ENCODE measurements at places on chromosomes 5 and 9.

GRCh38 chr9:29717631-29718030, 2144.3 kb upstream of the C9orf72 start:
- DNase-seq, result no peak

DNA sequence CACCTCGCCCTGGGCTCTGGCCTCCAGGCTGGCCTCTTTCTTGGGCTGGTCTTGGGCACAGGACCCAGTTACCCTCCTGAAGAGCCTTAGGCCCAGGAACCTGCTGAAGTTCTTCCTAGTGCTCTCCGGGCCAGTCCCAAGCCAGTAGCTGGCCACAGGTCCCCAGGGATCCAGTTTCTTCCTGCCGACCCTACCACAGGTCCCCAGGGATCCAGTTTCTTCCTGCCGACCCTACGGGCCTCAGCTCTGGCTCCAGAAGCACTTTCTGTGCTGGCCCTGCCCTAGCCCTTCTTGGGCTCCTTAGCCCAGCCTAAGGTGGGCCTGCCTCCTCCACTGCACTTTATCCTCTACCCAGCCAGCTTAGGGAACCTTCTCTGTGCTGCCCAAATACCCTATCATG, 18.2 kb upstream of the CACFD1 start:
- DNase-seq, result no peak

- no peak for DNase-seq
These were observed 16.9 kb upstream of the FBP1 start for GRCh38 chr9:94656200-94656599.

DNA sequence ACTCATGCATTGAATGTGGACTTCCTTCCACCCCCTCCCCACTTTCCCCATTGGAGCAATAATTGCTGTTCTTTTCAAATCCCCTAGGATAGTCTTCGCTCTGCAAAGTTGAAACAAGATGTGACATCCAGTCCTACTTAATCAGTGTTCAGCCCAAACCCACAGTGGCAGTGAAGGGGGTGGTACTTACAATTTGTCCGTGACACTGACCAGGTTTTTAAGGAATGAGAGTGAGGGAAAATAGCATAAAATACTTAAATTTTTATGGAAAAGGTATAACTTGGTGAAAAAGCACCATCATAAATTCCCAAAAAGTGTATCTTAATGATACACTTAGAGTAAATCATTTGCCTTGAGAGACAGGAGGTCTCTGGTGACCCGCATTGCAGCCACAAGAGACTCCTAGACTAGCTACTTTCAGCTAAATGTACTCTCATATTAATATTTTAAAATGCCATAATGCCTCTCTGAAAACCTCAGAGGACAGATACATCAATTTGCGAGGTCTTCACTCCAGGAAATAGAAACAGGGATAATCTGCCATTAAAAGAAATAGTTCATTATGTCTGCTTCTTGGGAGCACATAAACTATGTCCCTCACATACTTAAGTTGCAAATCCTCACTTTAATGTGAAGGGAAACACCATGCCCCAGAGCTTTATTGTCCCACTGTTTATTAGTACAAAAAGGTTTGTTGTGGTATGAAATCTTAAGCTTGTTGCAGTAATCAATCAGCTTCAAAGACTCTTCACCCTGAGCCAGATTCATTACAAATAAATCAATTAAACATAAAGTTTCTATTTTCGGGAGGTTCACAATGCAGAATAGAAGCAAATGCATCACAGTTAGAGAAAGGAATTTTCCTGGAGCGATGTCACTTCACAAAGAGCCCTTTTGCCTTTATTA, 343.6 kb upstream of the ISL1 start:
- DNase-seq, result no peak

DNA sequence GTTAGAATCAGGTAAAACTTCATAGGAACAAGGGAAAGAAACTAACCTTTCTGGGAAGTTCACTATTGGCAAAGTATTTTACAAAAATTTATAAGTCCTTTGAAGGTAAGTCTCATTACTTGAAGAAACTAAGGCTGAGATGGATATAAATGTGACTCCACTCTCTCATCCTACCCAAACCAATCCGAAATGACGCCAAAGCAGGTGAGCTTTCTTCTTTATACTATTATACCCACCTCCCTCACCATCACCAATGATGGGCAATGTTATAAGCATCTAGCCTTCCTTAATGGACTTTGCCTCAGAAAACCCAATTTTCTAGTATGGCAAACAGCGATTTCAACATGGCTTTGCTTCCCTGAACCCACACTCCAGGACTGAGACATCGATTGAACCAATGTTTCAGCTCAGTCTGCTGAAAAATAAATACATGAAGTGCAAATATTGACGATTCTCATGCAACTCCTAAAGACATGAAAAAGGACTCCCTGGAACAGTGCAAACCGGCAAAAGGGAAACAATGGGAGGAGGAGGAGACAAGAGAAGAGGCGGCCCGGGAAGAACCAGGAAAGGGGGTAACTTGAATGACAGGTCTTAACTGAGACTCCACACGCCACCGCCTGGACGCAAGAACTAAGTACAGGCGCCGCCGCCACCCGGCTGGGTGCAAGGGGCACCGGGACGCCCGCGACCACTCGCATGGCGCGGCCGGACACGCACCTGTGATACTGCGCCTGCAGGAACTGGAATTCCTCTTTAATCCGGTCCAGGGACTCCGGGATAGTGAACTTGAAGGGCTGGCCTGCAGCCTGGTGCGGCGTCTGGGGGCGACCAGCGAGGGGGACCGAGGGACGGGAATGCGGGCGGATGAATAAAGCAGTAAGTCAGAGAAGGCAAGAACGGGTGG, 2.5 kb downstream of the TLE1 start:
- peak; percentile 44 for DNase-seq

GRCh38 chr5:138466125-138466899, 1.0 kb downstream of the EGR1 start:
- DNase-seq, result no peak

DNA sequence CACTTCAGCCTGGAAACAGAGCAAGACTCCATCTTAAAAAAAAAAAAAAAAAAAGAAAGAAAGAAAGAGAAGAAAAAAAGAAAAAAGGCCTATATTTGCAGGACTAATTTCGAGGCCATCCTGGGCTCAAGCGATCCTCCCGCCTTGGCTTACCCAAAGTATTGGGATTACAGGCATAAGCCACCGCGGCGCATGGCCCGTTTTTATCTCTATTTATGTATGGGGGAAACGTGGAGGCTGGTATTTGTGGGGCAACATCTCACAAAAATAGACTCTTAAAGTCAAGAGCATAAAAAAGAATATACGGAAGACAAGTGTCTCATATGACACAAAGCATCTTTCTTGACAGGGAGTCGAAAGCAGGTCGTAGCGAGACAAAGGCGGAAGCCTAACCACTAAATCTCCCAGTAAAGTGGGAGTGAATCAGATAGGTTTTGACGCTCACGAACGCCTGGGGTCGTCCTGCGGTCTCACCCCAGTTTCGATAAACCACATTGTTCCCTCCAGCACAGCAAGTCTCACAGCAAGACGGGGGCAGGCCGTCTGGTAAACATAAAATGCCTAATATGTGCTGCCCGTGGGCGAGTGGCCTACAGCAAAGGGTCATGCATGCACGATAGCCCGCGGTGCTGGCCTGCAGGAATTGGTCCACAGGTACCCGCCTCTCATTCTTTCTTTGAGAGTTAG, 1.8 kb upstream of the TRIM41 start:
- no peak for DNase-seq

GRCh38 chr9:89743216-89743572, 138.4 kb downstream of the GADD45G start:
- DNase-seq, result no peak

DNA sequence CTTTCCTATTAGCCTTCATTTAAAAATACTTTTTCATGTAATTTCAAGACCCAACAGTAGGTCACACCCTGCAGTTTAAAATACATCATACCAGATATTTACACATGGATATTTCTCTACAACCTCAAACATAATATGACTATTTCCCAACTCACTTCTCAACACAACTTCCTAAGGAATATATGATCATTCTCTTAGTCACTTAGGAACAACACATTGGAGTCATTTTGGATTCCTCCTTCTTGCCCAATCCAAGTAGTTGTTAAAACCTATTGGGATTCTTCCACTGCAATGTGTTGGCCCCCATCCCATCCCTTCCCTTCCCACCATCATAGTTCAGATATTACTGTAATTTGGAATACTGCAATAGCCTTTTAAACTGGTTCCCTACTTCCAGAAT, 145.5 kb downstream of the DCP2 start:
- DNase-seq, result no peak

- DNase-seq, result no peak
These were observed 6.2 kb downstream of the LNPEP start for GRCh38 chr5:96942078-96942477.

DNA sequence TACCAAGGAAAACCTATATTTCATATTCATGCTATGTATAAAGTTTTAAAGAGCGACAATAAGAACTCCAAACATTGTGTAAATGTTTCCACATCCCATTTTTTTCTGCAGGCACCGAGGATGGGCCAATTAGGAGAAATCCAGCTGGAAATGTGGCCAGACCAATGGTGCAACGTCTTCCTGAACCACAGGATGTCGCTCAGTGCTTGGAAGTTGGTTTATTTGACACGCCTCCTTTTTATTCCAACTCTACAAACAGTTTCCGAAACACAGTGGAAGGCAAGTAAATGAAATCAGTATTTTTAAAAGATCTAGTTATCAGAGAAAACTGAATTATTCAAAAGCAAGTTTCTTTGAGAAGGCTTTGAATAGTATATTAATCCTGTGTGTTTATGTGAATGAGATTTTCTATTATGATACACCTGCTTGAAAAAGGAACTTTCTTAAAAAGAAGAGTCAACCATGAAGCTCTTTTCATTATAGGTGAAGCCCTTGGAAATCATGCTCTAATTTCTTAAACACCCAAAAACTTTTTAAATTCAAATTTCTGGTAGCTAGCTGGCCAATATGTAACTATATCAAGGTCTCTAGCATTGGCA, 9.1 kb downstream of the TYRP1 start:
- DNase-seq, result no peak

DNA sequence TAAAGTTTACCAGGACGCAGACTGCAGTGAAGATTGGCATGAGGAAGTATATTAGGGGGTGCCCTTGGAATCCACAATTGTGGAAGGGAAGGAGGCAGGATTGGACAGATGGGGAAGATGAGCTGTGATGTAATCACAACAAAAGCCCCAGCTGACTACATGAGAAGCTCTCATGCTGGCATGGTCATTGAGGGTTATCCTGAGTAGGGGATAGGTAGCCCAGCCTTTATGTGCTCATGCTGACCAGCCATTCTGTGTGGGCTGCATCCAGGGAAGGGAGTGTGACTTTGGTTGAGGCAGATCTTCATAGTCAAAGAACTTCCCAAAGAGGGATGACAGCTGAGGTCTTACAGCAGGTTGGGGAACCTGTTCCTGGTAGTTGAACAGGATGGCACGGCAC, 52.0 kb upstream of the RANBP6 start:
- DNase-seq, result no peak

GRCh38 chr5:38931731-38932130, 85.9 kb downstream of the OSMR start:
- no peak for DNase-seq

- DNase-seq, result peak; percentile 35
These were observed 109.3 kb upstream of the APC start for GRCh38 chr5:112628214-112628980.

DNA sequence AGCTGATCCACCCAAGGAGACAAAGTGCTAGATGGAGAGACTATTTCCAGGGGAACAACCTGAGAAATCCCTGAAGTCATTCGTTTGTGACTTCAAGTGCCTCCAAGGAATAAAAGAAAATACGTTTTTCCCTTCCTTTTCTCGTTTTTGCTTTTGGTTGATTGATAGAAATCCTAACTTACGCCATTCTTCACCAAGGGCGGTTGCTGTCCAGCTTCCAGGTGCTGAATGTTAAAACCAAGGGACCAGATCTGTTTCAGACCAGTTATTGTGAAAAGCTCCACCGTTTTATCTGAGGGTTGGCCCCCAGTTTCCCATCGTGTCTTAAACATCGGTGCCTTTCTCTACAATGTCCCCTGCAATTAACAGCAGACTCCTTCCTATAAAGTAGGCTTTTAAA, 600.7 kb upstream of the SGCD start:
- DNase-seq, result no peak

GRCh38 chr5:129043894-129044293, 50.7 kb upstream of the ISOC1 start:
- no peak for DNase-seq

GRCh38 chr9:111186021-111186530, 143.9 kb downstream of the OR2K2 start:
- no peak for DNase-seq

DNA sequence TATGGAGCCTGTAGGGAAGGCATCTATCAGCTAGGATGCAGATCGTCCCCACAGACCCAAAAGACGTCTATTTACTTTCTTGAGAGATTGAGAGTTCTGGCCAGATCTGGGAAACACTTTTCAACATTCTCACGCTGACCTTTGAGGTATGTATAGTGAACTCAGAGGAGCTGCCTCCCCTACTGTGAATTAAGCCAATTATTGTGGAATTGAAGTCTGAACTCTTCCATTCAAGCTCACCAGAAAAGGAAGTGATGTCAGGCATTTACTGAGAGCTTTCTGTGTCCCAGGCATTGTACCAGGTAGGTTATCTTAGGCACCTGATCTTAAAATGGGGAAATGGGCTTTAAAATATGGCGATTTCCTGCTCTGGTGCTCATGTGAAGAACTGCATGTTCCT, 136.5 kb downstream of the SV2C start:
- DNase-seq, result no peak

DNA sequence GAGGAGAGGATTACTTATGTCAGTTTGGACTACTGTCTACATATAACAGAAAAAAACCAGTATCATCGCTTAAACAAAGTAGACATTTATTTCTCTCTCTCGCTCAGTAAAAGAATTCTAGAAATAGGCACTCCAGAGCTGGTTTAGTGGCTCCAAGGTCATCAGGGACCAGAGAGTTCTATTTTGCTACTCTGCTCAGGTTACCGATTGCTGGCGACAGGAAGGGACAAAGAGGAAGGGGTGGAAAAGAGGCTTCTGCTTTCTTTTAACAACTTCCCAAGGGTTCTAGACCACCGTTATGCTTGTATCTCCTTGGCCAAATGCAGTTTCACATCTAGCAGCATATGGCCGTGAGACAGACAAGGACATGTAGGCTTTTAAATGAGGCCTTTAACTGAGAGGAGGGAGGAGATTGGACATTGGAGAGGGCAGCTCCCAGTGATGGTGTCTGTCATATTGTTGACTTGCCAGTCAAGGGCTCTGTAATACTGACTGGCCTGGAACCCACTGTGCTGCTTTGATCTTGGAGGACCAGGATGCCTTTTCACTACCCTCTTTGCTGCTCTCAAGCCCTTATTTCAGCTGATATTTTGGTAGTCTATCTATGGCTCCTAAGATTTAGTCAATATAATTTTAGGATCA, 15.6 kb upstream of the DCP2 start:
- DNase-seq, result no peak

DNA sequence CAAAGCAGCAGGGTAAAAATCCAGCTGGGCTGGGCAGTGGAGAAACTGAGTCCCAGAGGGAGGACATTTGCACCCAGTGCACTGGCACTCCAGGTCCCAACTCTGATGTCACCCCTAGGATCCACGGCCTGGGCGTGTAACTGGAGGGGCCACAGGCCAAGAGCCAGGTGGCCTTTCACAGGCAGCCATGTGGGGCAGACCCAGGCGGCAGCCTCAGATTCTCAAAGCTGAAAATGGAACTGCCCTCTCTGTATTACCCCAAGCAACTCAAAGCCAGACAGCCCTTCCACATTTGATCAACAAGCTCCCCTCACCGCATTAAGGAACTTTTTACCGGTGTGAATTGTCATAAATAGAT, 46.7 kb downstream of the RASGEF1C start:
- DNase-seq, result no peak

GRCh38 chr5:81838307-81838906, 87.5 kb upstream of the SSBP2 start:
- DNase-seq, result no peak

Measured in NCI-H1092 (cell line).